T-helper 2 cell (primary cell): ENCODE measurements at places on chromosomes 2 and 18.

GRCh38 chr2:44859337-44859736 is 82.2 kb upstream of the SIX3 start:
- DNase-seq = no peak

DNA sequence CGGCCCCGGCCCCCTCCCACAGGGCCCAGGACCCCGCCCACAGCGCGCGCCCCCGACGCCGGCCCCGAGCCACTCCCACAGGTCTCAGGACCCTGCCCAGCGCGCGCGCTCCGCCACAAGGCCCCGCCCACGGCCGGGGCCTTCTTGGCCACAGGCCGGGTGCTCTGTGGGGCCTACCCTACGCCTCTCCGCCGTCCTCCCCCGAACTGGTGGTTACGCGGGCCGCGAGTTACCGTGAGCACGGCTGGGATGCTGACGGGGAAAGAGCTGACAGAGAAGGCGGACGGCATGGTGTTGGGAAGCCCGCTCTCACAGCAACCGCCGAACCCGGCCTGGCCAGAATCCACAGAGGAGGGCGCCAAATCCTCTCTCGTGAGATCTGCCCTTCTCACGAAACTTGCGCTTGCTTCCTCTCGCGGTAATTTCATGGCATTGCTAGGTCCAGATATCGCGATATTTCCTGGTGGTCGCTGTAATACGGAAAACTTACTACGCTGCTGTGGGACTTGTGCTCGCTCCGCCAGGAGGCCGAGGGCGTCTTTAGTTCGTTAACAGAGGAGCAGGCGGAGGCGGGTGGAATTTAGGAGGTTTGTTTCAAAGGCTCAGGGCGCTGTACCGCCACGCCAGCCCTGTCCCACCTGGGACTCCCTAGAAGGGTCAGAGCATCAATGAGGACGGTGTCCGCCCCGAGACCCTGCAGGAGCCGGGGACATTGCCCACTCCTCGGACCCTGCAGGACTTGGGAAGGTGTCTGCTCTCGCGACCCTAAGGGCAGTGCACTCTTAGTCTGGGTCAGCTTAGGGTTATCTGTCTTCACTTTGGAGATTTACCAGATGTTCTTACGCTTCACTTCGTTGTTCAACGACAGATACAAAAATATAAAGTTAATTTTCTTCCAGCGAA is at the start of gene TMEM18:
TSS of gene TMEM18 (minus strand) at position 351 of the 903 bp plus-strand sequence. CDS start at position 290, 61 bp downstream.
- DNase-seq = no peak

DNA sequence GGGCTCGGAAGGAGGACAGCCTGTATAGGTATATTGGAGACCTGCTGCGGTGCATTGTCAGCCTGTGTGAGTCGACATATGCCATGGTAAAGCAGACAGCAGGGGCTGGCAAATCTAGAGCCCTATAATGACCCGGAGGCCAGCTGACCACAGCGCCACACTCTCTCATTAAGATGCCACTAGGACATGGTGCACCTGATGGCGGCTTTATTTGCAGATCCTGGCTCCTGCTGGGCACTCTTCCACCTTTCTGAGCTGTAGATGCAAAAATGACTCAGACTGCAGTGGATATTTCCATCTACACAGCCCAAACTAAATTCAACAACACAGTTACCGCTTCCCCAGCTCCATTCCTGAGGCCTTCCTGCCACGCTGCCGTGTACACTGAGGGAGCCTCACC is 389.9 kb downstream of the TNS1 start:
- no peak for DNase-seq

DNA sequence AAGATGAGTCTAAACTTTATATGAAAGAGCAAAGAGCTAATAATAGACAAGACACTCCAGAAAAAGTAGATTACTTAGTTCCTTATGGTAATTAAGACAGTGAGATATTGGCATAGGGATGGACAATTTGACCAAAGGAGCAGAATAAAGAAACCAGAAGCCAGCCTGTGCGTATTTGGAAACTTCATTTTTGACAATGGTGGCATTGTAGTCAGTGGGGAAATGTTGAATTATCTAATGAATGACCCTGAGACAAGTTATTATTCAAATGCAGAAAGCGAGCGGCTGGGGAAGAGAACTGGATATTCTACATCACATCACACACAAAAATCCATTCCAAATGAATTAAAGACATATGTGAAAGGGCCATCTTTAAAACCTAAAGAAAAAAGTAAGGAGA is 144.3 kb downstream of the DTNB start:
- no peak for DNase-seq

DNA sequence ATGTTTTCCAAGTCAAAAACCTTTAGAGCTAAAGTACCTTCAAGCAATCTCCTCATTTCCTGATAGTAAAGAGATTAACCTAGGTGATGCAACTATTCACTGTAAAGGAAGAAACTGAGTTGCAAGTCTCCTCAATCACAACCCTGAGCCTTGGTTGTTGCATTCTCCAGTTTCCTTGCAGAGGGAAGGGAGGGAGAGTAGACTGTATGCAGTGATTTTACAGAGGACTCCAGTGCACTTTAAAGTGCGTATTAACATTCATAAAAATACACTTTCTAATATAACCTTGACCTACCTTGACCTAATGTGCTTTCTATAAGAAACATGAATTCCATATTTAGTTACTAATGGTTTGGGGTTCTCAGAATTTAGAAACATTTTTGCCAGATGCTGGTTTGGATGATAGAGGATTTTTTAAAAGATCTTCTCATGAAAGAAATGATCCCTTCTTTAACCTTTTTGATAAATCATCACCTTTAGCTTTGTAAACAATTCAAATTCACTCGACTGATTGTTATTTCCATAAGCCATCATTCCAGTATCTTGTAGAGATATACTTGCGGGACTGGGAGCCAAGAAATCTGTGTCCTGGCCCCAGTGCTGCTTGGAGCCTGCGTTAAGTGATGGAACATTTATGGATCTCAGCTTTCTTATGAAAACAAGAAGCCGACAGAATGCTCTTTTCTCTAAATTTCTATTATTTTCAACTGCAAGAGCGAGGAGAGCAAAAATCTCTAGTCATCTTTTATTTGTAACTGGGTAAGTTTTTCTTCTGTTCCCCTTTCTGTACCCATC is 228.3 kb downstream of the ZNF521 start:
- no peak for DNase-seq

- no peak for DNase-seq
These were observed 40.5 kb upstream of the NABP1 start for GRCh38 chr2:191637182-191638078.

- DNase-seq = no peak
These were observed 235.6 kb upstream of the EPHA4 start for GRCh38 chr2:221807706-221808105.

- no peak for DNase-seq
These were observed 27.6 kb upstream of the KYNU start for GRCh38 chr2:142849820-142850219.

DNA sequence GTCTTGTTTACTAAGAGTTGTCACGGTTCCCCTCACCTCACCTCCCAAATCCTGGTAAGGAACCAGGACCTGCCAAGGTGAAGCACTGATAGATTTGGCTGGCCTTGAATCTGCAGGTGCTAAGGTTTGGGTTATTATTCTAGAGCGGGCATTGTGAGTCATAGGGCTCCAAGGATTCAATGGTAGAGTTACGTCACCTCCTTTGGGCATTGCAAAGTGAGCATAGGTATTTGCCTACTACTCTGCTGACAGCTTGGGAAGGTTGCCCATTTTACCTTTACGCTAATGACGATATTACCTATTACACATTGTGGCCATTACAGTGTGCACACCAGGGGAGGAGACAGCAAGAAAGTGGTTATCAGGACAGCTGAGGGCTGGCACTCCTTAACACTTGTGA is 59.3 kb downstream of the SETBP1 start:
- DNase-seq = no peak

DNA sequence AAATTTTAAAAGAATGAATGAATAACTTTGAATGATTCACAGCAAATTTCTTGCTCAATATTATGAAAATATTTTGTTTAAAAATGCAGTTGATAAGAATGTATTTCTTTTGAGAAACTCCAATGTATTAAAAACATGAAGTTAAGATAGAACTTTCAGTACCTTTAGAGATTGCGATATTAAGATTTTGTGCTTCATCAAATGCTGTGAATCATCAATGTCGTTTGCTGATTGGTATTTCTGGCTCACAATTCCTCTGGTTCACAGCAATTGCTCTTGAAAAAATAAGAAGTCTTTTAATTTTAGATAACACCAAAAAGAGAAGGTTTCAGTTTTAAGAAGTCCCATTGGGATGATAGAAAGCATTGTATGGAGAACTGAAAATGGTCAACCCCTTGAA is 228.7 kb downstream of the IKZF2 start:
- no peak for DNase-seq

DNA sequence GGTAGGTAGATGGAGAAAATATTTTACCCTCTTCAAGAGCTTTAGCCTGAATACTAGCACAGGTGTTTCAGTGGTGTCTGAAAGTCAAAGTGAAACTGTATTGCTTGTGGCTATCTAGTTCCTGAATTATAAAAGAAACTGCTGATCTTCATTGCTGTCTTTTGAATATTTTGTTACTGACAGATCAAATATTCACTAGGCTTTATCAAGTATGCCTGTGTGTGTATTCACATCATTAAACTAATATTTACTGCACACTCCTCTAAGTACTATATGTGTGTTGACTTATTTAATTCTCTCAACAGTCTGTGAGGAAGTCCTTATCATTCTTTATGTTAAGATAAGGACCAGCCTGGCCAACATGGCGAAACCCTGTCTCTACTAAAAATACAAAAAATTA is 139.6 kb downstream of the SOCS6 start:
- DNase-seq = no peak

GRCh38 chr18:48363175-48363574 is 46.0 kb downstream of the ZBTB7C start:
- no peak for DNase-seq

- DNase-seq = no peak
These were observed 133.6 kb upstream of the APCDD1 start for GRCh38 chr18:10320791-10321190.

- peak; percentile 4 for DNase-seq
These were observed 37.8 kb upstream of the MRPL19 start for GRCh38 chr2:75608684-75609333.

DNA sequence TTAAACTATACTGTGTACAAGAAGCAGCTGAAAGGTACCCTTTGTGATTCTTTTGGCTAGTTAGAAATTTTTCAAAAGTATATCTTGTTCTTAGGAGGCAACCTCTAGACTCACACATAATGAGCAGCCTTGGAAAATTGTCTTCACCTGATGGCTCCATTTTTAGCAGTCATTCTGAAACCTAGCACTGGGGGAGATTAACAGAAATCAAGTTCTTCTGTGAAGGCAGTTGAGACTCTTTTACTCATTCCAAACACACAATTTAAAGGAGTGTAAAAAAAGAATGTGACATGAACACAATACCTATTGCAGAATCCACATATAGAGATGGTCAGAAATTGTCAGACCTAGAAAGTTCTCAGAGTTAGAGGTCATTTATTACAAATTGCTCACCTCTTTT is 197.7 kb downstream of the UBE2E3 start:
- DNase-seq = no peak

DNA sequence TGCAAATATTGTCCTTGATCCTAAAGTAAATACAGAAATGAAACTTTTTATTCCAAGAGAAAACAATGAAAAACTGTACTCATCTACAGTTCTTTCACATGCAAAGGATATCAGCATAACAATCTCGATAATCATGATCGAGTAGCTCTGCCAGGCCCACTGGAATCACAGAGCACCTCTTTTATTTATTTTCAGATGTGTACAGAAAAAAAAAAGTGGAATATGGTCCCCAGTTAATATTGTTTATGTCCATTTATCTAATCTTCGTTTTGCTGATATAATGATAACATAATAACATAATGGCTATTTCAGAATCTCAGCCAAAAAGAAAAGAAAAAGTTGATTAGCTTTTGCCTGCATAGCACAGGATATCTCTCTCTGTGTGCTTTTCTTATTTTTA is 6.5 kb downstream of the ZNF385B start:
- DNase-seq = no peak

DNA sequence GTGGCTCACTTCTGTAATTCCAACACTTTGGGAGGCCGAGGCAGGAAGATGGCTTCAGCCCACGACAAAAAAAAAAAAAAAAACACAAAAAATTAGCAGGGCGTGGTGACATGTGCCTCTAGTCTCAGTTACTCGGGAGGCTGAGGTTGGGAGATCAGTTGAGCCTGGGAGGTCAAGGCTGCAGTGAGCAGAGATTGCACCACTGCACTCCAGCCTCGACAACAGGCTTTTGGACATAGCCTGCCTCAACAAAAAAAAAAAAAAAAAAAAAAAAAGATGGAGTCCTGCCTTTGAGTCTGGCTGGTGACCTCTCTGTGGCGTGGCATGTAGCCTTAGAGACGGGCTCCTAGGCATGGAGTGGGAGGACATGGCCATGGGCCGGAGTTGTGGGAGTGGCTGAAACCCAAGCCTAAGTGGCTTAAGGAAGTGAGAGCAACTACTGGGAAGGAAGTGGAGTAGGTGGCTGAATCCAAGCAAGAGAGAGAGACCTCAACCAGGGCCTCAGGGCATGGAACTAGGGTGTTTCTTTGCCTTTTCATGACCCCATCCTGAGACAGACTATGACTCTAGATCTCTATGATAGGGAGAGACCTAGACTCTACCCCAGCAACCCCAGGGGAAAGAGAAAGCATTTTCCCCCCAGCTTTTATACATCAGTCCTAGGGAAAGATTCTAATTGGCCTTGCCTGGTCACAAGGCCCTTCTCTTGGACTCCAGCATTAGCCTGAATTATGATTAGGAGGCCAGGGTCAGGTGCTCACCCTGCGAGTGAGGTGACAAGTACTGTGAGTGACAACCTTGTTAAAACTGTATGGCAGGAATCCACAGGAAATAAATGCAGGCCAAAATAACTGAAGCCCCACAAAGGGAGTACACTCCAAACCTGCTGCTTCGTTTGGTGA is 34.2 kb downstream of the NPAS2 start:
- no peak for DNase-seq

- no peak for DNase-seq
These were observed 24.3 kb upstream of the MOCOS start for GRCh38 chr18:36162981-36163380.

- DNase-seq = no peak
These were observed at the start of gene HOXD1 for GRCh38 chr2:176187899-176188773. HOXD1 (plus strand) TSS chr2:176188668; CDS start chr2:176188802, 134 bp downstream.

DNA sequence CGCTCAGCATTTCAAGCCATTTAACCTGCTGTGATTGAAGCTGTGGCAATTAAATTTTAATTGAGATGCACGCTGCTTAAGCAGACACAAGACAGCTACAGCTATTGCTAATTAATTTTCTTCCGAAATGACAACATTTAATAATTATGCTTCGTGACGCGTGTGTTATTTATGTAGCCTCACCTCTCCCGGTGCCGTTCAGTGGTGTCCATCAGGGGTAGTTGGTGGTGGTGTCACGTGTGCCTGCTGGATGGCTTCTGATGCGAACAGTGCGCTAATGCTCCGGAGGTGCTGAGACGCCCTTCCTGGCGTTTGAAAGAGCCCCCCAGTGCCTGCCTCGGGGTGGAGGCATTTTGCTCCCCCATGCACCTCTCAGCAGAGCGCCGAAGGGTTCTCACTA is 39.5 kb downstream of the GLI2 start:
- DNase-seq = no peak

- DNase-seq = no peak
These were observed 80.0 kb downstream of the EXOC6B start for GRCh38 chr2:72745679-72746368.
